GM12864 (cell line): ENCODE measurements at places on chromosomes 4 and X.

DNA sequence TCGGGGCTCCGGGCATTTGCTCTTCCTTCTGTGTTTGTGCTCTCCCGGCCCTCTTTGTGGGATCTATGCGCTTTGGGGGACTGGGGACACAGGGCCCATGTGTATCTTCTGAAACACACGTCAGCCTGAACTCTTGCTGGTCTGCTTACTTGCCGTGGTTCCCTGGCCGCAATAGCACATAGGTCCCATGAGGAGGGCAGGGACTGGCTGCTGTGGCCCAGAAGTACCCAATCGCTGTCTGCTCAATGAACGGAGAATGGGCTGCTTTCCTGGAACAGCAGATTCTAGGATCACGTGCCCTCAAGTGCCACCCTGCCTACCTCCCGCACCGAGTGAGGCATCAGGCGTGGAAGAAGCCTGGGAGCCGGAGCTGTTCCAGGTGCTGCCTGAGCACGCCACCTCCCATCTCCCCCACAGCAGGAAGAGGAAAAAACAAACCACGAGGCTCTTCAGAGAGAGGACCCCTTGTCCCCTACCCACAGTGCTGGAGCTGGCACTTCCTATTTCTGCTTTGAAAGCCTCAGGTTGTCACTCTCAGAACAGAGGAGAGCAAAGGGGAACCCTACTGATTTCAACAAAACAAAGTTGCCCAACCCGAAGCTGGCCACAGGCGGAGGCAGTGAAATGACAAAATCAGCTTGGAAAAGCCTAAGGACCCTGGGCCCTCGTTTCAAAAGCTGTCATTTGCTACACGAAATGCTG, 3.8 kb downstream of the G6PD start:
- no peak for DNase-seq

DNA sequence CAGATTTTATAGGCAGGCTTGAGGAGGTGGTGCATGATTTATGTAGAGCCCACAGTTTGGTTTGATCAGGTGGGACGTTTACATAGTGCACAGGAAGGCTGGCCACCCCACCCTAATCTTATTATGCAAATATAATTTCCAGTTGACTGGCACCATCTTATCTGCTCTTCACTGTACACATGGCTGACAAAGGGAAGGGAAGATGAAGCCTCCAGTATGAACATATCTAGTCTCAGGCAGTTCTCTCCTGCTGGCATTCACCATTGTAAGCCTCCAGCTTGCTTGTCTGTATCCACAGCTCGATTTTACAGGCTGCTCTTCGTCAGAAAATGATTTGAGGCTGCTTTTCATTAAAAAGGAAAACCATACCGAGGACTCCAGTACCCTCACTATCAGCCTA, 278.3 kb downstream of the TECRL start:
- no peak for DNase-seq

DNA sequence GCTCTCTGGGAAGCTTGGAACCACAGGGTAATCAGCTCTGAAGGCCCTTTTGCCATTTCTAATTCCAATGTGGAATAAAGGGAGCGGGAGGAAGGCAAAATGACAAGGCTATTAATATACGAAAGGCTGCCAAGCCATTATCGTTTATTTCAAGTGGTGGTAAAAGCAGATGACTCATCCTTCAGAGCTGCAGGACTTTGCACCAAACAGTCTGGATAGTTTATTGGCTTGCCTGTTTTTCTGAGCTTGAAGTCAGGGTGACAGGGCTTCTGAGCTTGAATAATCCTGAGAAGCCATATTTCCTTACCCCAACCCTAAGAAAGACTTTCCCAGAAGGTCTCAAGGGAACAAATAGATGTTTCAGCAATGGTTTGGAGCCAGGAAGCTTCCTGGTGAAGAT, 7.7 kb upstream of the GABRE start:
- no peak for DNase-seq

- DNase-seq, result no peak
Observed at GRCh38 chr4:5814421-5814820, 78.5 kb downstream of the CRMP1 start.
